ENCODE measurements at places on chromosomes 11 and 22.

DNA sequence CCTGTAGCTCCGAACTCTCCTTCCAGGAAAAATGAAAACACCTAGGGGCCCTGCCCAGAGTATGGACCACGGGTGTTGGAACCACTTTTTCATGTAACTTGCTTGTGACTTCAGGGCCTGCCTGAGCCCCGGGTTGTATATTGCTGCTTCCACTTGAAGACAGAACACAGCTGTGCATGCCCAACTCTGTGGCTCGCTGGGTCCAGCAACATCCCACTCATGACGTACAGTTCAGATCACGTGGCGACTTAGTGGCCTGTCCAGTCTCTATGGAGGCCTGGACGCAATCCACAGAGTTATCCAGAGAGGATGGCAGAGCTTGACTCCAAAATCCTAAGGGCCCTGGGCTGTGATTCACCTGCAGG, 6.8 kb downstream of the C11orf21 start:
- no peak for DNase-seq

DNA sequence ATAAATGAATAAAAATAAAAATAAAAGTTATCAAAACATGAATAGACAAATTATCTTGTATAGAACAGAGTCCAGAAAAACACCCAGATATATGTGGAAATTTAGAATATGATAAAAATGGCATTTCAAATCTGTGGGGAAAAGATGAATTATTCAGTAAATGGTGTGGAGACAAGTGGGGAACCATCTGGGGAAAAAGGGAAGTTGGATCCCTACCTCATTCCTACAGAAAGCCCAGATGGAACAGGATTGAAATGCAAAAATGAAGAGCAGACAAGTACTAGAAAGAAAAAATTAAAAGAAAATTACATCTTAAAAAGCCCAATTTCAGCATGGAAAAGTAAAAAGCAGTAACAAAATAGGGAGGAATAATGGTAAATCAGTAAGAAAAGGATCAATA, 8.1 kb upstream of the RASL10A start:
- no peak for DNase-seq

- DNase-seq: no peak
Measured at GRCh38 chr11:762421-763072, 14.7 kb downstream of the GATD1 start.

DNA sequence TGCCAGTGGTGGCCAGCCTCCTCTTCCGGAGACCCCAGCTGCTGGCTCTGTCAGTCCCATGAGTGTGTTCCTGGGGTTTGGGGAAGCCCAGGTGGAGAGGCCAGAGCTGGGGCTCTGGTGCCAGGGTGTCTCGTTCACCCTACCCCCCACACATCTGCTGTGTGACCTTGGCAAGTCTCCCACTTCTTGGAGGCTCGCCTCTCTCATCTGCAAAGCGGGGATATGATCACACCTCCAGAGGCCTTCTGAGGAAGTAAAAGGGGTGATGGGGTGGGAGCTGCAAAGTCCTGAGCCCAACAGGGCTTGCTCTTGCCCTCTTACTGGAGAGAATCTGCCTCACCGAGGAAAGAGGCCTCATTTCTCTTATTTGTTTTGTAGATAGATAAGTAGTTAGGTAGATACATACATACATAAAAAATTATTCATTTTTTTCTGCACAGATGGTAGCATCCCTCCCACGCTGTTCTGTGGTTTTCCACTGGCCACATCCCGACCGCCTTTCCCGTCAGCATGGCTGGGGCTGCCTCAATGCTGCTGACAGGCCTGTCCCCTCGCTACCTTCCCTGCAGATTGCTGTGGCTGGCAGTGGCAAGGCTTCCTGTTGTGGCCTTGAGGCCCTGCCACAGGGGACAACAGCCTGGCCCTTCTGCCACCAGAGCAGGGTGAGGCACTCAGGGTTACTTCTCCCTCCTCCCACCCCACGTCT, 23.9 kb downstream of the MYO7A start:
- no peak for DNase-seq

GRCh38 chr22:19757140-19757984, 3.2 kb upstream of the TBX1 start:
- no peak for DNase-seq

DNA sequence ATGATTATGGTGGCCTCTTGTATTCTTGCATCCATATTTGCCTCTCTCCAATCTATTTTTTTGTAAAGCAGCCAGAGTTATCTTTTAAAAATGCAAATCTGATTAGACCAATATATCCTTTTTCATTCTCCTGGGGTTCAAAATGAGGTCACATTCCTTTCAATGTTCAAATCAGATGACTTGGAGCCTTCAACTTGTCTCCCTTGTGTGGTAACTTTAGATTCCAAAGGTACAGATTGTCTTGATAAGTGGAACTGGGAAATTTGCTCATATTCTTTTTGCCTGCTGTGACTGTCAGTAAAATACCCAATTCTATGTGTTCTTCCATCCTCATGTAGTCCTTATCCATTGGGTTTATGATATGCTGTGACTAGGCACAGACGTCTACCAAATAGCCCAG, 15.1 kb upstream of the CAPRIN1 start:
- no peak for DNase-seq

DNA sequence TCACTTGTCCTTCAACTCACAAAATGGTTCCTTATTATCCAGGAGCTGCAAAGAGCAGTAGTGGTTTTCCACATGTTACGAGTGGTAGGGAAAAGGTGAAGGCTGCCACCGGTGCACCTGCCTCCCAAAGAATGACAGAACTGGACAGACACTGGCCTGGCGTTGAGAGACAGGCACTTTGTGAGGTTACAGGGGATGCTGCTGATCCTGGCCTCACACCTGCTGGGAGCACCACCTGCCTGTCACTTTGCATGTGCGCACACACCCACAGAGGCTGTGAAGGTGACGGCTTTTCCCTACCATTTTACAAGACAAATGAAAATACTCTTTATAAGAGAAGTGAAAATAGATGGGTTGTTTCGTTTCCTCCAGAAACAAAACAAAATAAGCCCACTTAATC, 175.3 kb upstream of the B3GAT1 start:
- no peak for DNase-seq

GRCh38 chr22:39138357-39138997, 14.0 kb downstream of the CBX7 start:
- DNase-seq: no peak

- no peak for DNase-seq
Measured at GRCh38 chr11:92642177-92642931, 327.1 kb upstream of the MTNR1B start.

- no peak for DNase-seq
Measured at GRCh38 chr11:69524291-69524882, 42.9 kb downstream of the LINC01488 start.

GRCh38 chr11:69193629-69194028, 37.9 kb downstream of the SMIM38 start:
- DNase-seq: no peak

DNA sequence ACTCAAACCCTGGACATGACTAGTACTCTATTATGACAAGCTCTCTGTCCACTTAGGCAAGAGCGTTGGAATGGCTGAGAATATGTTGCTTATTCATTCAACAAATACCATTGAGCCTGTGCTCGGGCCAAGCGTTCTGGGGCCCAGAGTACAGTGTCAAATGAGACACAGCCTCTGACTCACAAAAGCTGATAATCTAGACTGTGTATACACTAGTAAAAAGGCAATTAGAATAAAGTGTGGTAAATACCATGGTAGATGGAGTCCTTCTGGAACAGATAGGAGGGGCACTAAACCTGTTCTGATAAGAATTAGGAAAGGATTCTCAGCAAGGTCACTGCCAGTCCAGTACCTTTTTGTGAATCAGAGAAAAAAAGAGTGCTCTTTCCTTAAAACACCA, 24.7 kb downstream of the KCNE3 start:
- DNase-seq: no peak

GRCh38 chr11:3178349-3178748, 13.2 kb upstream of the OSBPL5 start:
- DNase-seq: no peak

DNA sequence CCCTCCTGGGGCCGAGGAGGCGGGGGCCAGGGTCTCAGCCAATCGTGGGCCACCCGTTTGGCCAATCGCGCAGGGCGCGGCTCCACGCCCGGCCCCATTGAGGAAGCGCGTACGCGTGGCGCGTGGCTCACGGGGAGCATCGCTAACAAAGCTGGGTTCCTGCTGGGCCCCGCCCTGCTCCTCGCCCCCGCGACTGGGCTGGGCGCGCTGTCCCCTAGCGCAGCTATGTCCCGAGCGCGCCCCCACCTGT, 614 bp upstream of the ASCL2 start:
- DNase-seq: no peak

DNA sequence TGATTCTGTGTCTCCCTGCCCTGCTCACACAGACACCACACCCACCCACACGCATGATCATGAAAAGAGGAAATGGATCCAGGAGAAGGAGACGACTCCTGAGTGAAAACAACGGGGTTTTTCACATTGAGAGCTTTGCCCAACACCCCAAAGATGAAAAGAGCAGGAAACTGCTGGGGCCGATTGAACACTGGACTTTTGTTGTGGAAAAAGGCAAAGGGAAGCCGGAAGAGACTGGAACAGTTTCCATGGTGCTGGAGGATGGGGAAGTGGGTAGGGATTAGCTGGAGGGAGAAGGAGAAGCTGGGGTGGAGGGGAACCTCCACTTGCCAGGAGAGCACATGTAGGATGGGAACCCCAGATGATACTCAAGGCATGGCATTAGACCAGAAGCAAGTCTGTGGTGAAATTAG, 5.2 kb upstream of the SLC43A3 start:
- no peak for DNase-seq

DNA sequence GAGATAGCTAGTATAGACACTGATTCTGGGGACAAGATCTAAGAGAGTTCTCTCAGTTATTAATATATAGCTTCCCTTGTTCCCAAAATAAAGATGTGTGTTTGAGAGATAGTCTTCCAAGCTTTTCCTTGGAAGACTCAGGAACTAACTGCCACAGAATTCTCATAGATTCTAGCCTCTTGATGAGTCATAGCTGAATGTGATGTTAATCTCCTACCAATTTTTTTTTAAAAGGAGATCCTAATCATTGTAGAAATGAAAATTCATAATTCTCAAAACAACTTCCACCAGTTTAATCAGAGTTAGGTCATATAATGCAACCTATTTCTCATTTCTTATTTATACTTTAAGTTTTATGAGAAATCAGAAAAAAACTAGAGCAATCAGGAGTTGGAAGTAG, 148.8 kb downstream of the JRKL start:
- no peak for DNase-seq

GRCh38 chr11:59394186-59394585, 32.0 kb downstream of the OR5A2 start:
- DNase-seq: no peak

DNA sequence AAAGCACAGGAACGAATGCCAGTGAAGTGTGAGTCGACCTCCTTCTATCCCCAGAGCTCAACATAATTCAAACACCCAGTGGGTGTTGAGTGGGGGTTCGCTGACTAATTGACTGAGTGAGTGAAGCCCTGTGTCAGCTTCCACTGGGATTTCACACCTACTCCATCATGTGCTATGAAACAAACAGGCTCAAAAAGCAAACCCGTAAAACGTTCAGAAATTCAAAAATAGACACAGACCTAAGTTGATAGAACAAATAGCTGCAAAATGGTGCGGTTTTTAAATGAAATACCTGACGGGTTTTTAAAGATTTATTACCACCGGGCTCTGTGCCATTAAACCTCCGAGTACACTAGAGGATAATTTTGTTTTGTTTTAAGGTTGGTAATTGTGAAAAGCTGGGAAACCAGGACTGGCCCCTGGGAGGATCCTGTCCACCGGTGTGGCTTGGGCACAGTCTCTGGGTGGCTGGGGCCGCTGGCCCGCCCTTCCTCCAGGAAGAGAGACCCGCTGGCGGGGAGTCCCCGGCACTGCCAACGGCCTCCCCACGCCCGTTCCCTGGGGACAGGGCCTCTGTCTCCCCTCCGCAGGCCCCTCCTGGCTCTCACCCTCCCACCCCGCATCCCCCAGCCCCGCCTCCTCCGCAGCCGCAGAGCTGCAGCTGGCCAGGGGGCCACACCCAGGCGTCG, 13.6 kb downstream of the KCNJ5 start:
- DNase-seq: no peak

GRCh38 chr11:97739932-97740800, 1280.6 kb upstream of the CNTN5 start:
- no peak for DNase-seq

- DNase-seq: no peak
Measured at GRCh38 chr11:118415739-118416068, 14.3 kb downstream of the ATP5MG start.

DNA sequence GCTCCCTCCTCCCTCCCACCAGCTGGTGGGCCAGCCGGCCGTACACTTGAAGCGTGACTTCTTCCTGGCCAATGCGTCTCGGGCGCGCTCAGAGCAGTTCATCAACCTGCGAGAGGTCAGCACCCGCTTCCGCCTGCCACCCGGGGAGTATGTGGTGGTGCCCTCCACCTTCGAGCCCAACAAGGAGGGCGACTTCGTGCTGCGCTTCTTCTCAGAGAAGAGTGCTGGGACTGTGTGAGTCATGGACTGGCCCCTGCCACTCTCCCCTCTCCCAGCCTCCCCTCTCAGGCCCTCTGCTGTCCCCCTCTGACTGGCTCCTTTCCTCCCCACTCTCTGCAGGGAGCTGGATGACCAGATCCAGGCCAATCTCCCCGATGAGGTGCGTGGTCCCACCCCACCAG, 24.7 kb downstream of the CAPN1 start:
- DNase-seq: no peak

- DNase-seq: no peak
Measured at GRCh38 chr11:74138572-74138971, 32.2 kb downstream of the C2CD3 start.

GRCh38 chr22:44460287-44460686, 37.7 kb downstream of the RTL6 start:
- no peak for DNase-seq
